ENCODE measurements at places on chromosomes 6 and 20. TPM values are rescaled to one million over a fixed set of nuclear protein-coding genes. Genes with fewer than 3 reads are reported as not detected.

GRCh38 chr6:4615891-4616290 lies 160.3 kb upstream of the CDYL start:
- DNase-seq, result no peak

DNA sequence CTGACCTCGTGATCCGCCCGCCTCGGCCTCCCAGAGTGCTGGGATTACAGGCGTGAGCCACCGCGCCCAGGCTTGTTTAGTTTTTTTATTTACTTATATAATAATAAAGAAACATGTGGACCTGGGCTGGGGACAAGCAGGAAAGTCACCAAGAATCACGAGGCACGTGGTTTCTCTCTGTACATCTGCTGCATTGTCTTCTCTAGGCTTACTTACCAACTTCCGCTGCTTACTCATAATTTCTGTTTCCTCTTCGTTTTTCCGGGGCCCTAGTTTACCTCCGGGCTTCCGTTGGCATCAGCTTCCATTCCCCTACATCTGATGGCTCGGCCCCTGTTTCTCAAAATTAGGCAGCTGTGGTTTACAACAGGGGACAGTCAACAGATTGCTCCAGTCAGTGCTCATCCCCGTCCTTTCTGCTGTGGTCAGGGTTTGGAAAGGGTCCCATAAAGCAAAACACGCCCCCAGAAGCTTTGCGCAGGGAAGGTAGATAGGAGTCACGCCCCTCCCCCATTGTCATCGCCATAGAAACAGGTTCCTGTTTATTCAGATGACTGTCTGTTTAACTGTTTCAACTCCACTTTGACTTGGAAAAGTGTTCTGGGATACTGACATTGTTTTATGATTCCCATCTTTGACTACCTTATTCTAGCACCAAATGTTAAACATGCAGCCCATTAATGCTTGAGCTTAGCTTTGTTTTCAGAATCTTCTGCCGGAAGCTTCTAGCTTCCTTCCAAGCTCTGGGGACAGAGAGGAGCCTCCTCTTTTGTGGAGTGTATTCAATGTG lies 31.9 kb upstream of the TXLNB start:
- peak; percentile 56 for DNase-seq

DNA sequence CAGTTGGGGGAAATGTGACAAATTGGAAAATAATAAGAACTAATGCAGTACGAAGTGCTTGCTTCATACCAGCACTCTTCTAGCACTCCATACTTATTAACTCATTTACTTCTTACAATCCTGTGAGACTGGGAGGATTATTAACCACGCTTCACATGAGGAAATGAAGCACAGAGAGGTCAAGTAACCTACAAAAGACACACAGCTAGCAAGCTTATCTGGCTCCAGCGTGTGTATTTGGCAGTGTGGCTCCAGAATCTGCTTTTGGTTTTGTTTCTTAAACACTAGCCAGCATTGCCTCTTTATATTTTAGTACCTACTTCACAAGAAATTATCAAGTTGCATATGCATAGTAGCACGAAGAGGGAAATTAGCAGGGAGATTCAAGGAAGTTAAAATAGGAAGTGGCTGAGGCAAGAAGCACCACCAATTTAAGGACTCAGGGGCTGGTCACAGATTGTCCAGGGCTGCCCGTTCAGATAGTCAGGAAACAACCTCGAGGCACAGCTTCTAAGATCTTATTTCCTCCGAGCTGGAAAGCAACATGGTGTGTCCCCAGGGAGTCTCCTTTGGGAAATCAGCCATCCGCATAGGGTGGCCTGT lies 302.7 kb upstream of the PRDM1 start:
- no peak for DNase-seq

DNA sequence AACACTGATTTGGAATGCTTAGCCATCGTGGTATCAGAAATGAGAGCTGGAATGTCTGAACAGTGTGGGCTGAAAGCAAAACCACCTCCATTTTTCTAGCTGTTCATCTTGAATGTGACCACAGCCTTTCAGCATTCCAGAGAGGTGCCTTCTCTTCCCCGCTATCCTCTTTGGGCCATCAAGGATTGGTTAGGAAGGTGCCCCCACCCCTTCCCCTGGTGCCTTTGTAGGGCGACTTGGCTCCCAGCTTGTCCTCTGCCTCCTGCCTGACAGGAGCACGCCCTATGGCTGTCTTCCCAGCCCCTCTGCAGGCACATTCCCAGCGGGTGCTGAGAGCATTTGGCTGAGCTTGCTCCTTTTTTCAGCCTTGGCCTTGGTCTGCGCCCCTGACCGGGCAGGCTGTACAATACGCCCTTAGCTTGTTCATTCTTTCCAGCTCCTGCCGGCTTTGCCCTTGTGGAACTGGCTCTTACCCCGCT lies 97.5 kb downstream of the ARMC2 start:
- DNase-seq, result no peak

DNA sequence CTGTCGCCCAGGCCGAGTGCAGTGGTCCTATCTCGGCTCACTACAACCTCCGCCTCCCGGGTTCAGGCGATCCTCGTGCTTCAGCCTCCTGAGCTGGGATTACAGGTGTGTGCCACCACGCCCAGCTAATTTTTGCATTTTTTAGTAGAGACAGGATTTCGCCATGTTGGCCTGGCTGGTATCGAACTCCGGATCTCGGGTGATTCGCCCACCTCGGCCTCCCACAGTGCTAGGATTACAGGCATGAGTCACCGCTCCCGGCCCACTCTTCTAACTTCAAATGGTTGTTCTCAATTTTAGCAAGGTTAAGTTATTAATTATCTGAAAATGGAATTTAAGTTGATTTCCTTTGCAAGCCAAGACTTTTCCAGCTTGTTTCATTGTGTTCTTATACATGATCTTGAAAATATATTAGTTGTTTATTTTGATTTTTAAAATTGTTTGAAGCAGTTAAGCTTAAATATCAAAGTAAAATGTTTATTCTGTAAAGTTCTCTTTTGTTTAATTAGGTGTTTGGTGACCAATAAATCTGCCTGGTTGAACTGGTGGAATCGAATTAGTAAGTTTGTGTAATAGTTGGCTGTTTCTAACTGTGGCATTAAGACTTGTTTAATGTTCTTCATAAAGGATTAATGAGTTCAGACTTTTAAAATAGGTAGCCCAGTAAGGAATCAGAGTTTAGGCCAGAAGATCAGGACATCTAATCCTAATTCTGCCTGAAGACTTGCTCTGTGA lies 2.3 kb downstream of the PM20D2 start:
- DNase-seq, result no peak

DNA sequence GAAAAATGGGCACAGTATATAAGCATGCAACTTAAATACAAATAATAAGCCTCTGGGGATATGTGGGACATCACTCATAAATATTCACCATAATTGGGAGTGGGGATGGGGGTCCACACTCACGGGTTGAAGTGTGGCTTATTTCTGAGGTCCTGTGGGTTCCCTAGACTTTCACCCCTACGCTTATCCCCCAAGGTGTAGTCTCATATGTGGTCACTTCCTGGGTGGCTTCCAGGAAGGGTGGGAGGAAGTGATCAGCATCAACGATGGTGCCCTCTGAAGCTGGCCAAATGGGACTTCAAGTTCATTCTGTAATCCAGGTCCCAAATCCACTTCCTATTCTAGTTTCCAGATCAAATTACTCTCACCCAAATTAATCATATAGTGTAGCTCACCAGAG lies 59.5 kb downstream of the GNAS start:
- no peak for DNase-seq

DNA sequence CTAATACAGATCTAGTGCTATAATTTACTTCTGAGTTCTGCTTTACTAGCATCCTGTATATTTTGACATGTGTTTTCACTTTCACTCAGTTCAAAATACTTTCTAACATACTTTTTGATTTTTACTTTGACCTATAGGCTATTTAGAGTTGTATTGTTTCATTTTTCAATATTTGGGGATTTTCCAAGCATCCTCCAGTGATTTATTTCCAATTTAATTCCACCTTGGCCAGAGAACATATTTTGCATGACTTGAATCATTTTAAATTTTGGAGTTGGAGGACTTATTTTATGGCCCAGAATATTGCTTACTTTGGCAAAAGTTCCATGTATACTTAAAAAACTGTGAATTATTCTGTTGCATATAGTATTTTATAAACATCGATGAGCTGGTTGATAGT lies 1215.6 kb upstream of the MAP3K7 start:
- no peak for DNase-seq

DNA sequence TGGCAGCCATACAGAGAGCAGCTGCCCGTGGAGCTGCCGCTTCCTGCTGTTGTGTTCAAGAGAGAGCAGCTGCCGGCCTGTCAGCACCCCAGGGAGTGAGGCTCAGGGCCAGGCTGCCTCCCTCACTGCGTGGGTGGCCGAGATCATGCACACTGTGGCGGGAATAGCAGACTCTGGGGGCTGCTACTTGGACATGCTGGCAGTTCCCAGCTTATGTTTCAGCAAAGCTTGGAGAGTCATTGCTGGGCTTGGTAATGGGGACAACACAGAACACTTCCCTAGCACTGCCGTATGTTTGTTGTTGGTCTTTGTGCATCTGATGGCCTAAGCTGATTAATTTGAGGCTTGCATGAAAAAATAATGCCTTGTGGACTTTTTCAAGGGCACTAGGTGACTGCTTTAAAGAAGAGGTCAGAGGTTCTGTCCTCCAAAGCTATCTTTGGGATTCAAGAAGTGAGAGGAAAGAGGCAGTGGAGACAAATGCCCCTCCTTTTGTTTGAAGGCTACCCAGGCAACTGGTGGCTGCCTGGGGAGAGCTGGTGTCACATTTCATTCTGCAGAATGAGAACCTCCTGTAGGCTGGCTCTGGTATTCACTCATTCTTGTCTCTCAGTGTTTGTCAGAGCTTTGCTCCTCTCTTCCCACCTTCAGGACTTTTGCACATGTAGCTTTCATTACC lies 18.8 kb downstream of the MRAP2 start:
- DNase-seq, result no peak

The TBX18 gene
- not detected for total RNA-seq

The HUS1B gene
- 1.3 TPM for total RNA-seq

The PI3 gene
- total RNA-seq, result not detected

The VGLL2 gene
- not detected for total RNA-seq

All from activated B cell treated with CpG ODN at 0.5 μM for 24 hours (primary cell).